Breast epithelium (tissue), 4 donors: ENCODE measurements at places on chromosomes 2 and 18. TPM values are rescaled to one million over a fixed set of nuclear protein-coding genes. Genes with fewer than 3 reads are reported as not detected.
A peak's percentile ranks its signal among the peaks of the same experiment; 100 is the strongest.

GRCh38 chr2:118312969-118313756, 224.9 kb downstream of the INSIG2 start:
- no peak overlapping the region for H3K4me3 ChIP-seq
- no peak for DNase-seq
- no peak overlapping the region for H3K27ac ChIP-seq
- H3K4me1 ChIP-seq = no peaks in the 10 kb centered on the region

- H3K27ac ChIP-seq = no peak overlapping the region
- no peak overlapping the region for H3K4me3 ChIP-seq
- no peaks in the 10 kb centered on the region for H3K27me3 ChIP-seq
- H3K36me3 ChIP-seq = no peaks in the 10 kb centered on the region
- no peaks in the 10 kb centered on the region for H3K4me1 ChIP-seq
Observed at GRCh38 chr2:123596621-123597020, 428.5 kb upstream of the CNTNAP5 start.

The PARD6G gene
- total RNA-seq = 14.4 TPM

The ASB18 gene
- total RNA-seq = not detected

The SLC35F5 gene
- total RNA-seq = 135 TPM

DNA sequence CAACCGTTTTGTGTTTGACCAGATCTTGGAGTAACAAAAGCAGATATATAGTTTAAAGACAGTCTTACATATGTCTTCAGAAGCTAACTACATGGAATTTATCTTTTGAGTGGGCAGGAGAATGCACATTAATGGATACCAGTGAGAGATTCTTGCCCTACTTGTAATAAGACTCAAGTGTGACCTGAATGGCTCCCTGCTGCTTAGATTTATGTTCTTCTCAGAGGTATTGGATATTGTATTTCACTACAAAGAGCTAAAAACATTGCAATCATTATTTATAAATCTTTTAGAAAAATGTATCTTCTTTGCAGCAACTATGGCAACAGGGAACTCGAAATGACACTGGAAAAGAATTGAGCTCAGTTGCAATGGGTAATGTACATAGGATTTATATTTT, 227.7 kb downstream of the LRRTM4 start:
- H3K4me1 ChIP-seq = no peaks in the 10 kb centered on the region
- H3K27ac ChIP-seq = no peak overlapping the region
- DNase-seq = no peak
- no peak overlapping the region for H3K4me3 ChIP-seq
- no peaks in the 10 kb centered on the region for H3K36me3 ChIP-seq

The GKN2 gene
- not detected for total RNA-seq

DNA sequence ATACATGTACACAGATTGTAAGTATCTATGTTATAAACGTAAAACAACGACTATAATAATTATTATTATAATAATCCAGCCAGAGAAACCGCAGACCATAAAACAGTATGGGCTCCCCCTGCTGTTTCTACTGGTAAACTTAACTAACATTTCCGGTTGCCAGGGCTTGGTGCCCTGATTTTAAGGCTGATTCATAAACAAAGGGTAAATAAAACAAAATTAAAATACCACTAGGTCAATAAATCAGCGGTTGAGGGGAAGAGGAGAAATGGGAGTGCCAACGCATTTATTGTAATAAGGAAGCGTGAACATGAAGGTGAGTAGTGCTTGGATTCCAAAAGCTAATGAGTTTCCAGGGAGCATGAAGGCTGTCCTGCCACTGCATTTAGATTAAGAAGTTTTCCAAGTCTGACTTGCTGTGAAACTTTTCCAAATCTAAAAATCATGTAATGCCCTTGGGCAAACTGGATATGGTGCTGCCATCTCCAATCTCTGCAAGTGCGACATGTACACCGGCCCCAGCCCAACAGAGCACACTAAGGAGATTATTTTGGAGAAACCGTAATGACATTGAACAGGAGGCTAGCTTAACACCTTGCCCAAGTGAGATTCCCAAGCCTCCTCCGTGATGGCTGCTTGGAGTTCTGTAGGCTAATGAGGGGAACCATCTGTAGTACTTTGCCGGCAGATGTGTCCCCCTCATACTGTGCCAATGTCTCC, 50.7 kb upstream of the HNRNPA3 start:
- no peaks in the 10 kb centered on the region for H3K36me3 ChIP-seq
- H3K27me3 ChIP-seq = no peaks in the 10 kb centered on the region
- H3K4me1 ChIP-seq = no peaks in the 10 kb centered on the region
- H3K4me3 ChIP-seq = no peak overlapping the region

GRCh38 chr2:202671317-202672035, 36.7 kb downstream of the FAM117B start:
- no peak overlapping the region for H3K27ac ChIP-seq
- H3K27me3 ChIP-seq = no peaks in the 10 kb centered on the region
- H3K4me3 ChIP-seq = no peak overlapping the region
- H3K4me1 ChIP-seq = no peaks in the 10 kb centered on the region

DNA sequence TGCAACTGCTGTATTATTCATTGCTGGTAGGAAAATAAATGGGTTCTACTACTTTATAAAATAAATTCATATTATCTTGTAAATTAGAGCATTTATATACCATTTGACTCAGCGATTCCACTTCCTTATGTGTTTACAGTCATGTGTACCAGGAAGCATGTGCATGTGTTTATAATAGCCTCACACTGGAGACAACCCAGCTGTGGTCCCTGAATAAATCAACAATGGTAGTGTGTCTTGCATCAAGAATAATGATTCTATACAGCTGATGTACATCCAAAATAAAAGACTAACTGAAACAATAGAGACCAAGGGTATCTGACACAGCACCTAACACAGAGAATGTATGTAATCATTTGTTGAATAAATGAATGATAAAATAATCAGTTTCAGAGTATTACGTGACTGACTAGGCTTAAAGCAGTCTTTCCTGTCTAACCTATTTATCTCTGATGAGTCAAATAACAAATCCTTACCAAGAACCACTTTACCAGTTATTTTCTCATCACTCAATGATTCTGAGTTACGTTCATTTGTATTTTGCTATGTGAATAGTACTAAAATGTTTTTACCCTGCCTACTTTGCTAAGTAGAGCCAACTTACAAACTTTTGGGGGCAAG, 216.8 kb downstream of the UBE2E3 start:
- no peak overlapping the region for H3K4me3 ChIP-seq
- H3K27ac ChIP-seq = no peak overlapping the region
- H3K4me1 ChIP-seq = no peaks in the 10 kb centered on the region
- no peaks in the 10 kb centered on the region for H3K27me3 ChIP-seq

DNA sequence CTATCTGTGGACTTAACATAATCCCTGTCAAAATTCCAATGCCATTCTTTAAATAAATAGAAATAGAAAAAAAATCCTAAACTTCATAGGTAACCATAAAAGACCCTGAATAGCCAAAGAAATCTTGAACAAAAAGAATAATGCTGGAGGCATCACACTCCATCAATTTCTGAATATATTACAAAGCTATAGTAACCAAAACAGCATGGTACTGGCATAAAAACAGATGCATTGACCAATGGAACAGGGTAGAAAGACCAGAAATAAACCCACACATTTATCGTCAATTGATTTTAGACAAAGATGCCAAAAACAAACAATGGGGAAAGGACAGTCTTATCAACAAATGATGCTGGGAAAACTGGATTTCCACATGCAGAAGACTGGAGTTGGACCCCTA, 205.7 kb downstream of the VAPA start:
- no peaks in the 10 kb centered on the region for H3K36me3 ChIP-seq
- H3K27ac ChIP-seq = no peak overlapping the region
- H3K4me3 ChIP-seq = no peak overlapping the region
- DNase-seq = no peak
- H3K27me3 ChIP-seq = no peaks in the 10 kb centered on the region

DNA sequence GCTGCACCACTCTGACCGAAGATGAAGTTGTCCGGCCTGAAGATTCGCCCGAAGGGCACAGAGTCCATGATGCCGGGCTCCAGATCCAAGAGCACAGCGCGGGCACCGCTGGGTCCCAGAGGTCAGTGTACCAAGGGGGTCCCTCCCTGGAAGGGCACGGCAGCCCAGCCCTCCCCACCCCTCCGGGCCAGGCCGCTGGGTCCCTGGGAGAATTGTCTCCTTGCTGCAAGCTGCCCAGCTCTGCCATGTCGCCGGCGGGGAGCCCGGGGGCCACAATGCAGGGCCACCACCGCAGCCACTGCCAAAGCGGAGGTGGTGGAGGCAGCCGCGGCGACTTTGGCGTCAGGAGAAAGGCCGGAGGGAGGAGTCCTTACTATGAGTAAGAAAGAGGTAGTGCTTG, 189.5 kb upstream of the CYRIA start:
- DNase-seq = no peak
- H3K27me3 ChIP-seq = no peaks in the 10 kb centered on the region
- no peak overlapping the region for H3K4me3 ChIP-seq
- no peaks in the 10 kb centered on the region for H3K36me3 ChIP-seq
- H3K4me1 ChIP-seq = no peaks in the 10 kb centered on the region

The PDCL3 gene
- total RNA-seq = 17.7 TPM

- no peaks in the 10 kb centered on the region for H3K27me3 ChIP-seq
- no peak overlapping the region for H3K4me3 ChIP-seq
- DNase-seq = no peak
- no peaks in the 10 kb centered on the region for H3K4me1 ChIP-seq
- H3K27ac ChIP-seq = no peak overlapping the region
- no peaks in the 10 kb centered on the region for H3K36me3 ChIP-seq
Observed at GRCh38 chr2:128564551-128564950, 245.9 kb upstream of the HS6ST1 start.

DNA sequence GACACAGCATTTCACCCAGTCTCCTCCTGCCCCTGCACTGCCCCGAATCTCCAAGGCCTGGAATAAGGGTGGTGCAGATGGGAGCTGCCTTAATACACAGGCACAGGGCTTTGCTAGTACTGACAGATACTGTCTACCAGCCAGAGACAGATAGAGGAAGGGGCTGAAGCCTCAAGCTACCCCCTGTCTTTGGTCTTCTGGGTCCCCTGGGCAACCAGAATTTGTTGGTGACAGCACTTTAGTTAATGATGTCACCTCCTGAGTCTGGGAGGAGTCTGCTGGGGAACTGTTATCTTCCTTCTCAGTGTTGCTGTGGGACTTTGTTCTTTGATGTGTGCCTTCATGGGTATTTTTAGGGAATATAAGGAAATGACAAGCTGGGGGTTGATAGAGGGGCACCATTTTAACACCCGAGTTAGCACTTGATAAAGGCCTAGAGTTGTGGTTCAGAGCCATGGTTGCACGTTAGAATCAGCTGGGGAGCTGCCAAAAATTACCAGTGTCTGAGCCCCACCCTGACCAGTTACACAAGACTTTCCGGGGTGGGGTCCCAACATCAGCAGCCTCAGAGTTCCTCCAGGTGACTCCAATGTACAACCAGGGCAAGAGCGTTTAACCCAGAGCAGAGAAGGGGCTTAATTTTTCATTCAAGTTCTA, 136.8 kb downstream of the SMAD7 start:
- H3K27me3 ChIP-seq = no peaks in the 10 kb centered on the region
- peak; percentile 15 for DNase-seq
- no peak overlapping the region for H3K27ac ChIP-seq
- no peaks in the 10 kb centered on the region for H3K36me3 ChIP-seq

The GALNT14 gene
- 4.1 TPM for total RNA-seq

The RPRM gene
- 4.0 TPM for total RNA-seq

GRCh38 chr2:59027320-59027719, 786.2 kb upstream of the FANCL start:
- H3K27me3 ChIP-seq = no peaks in the 10 kb centered on the region
- H3K4me3 ChIP-seq = no peak overlapping the region
- H3K4me1 ChIP-seq = no peaks in the 10 kb centered on the region
- H3K27ac ChIP-seq = no peak overlapping the region

GRCh38 chr2:1874101-1874865, 130.0 kb upstream of the PXDN start:
- no peak for DNase-seq
- no peak overlapping the region for H3K4me3 ChIP-seq
- no peaks in the 10 kb centered on the region for H3K36me3 ChIP-seq
- no peaks in the 10 kb centered on the region for H3K4me1 ChIP-seq

DNA sequence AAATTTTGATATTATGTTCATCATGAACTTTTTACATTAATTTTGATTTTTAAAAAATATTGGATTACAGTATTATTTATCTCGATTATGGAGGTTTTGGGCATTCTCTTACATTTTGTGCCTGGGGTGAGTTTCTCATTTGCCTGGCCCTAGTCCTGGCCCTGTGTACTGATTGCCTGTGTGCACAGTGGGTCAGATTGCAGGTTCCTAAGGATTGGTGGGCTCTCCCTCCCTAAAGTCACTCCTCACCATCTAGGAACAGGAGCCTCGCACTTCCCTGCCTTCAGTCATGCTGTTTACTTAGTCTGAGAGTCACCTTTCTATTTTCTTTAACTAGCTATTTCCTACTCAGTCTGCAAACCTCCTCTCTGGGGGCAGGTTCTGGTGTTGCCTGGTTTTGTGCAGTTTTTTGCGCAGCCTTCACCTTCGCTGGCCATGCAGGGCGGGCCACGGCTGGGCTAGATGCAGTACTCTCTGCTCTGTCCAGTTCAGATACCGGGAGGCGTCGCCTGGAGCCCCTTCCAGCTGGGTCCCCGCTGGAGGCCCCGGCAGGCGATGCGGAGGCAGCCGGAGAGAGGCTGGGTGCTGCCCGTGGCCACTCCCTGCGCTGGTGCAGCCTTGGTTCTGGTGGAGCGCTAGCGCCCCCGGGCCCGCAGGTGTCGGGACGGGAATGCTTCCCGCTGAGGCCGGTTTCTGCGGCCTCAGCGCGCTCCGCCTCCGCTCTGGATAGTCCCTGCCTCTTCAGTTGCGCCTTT, 23.3 kb upstream of the MC5R start:
- H3K36me3 ChIP-seq = no peaks in the 10 kb centered on the region
- H3K4me3 ChIP-seq = peak overlapping the region; percentile 39
- no peak overlapping the region for H3K27ac ChIP-seq
- H3K27me3 ChIP-seq = no peaks in the 10 kb centered on the region

GRCh38 chr18:49907346-49907929, 94.1 kb upstream of the ACAA2 start:
- H3K27ac ChIP-seq = no peak overlapping the region
- H3K4me1 ChIP-seq = no peaks in the 10 kb centered on the region
- no peaks in the 10 kb centered on the region for H3K36me3 ChIP-seq
- H3K27me3 ChIP-seq = no peaks in the 10 kb centered on the region
- no peak for DNase-seq

- DNase-seq = no peak
- no peak overlapping the region for H3K27ac ChIP-seq
- no peaks in the 10 kb centered on the region for H3K4me1 ChIP-seq
- H3K27me3 ChIP-seq = no peaks in the 10 kb centered on the region
Observed at GRCh38 chr2:162749994-162750393, 88.6 kb downstream of the KCNH7 start.
